Stimulated activated naive CD8-positive, alpha-beta T cell treated with anti-CD3 and anti-CD28 coated beads, Interleukin-15, Interleukin-2, amounts not matched to agents 100 U/mL and 50 U/mL, for 24 hours (primary cell): ENCODE measurements at places on chromosomes 5 and 9.

GRCh38 chr9:136482046-136482792, 621 bp downstream of the SEC16A start:
- DNase-seq: peak; percentile 30

- no peak for DNase-seq
These were observed 39.3 kb downstream of the RAI14 start for GRCh38 chr5:34695275-34696027.

- no peak for DNase-seq
These were observed 484.6 kb downstream of the PRELID2 start for GRCh38 chr5:145350513-145350912.

GRCh38 chr5:132138260-132138659, 64.7 kb downstream of the CSF2 start:
- DNase-seq: no peak

GRCh38 chr5:143534761-143535154, 131.3 kb upstream of the NR3C1 start:
- DNase-seq: no peak

- DNase-seq: no peak
These were observed 69.8 kb downstream of the MRPL36 start for GRCh38 chr5:1729641-1730486.

DNA sequence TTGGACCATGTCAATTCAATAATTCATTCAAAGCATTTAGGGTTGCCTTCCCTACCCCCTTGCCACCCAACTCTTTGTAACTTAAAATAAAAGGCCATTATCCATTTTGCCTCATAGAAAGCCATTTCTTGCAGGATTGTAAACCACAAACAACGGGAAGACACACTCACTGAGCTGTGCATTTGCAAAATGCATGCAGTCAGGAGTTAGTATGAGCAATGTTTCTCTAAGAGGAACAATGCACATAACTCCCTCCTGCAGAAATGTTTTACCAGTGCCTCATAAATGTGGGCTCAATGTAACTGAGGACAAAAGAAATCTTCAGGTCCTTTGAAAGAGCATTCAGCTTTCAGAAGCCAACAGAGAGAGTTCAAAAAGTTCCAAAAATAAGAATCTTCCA, 98.5 kb upstream of the ABCA1 start:
- DNase-seq: no peak

- no peak for DNase-seq
These were observed 282.2 kb downstream of the CWC27 start for GRCh38 chr5:65050826-65051498.

GRCh38 chr5:95563367-95563766, 8.5 kb downstream of the ARSK start:
- DNase-seq: no peak

DNA sequence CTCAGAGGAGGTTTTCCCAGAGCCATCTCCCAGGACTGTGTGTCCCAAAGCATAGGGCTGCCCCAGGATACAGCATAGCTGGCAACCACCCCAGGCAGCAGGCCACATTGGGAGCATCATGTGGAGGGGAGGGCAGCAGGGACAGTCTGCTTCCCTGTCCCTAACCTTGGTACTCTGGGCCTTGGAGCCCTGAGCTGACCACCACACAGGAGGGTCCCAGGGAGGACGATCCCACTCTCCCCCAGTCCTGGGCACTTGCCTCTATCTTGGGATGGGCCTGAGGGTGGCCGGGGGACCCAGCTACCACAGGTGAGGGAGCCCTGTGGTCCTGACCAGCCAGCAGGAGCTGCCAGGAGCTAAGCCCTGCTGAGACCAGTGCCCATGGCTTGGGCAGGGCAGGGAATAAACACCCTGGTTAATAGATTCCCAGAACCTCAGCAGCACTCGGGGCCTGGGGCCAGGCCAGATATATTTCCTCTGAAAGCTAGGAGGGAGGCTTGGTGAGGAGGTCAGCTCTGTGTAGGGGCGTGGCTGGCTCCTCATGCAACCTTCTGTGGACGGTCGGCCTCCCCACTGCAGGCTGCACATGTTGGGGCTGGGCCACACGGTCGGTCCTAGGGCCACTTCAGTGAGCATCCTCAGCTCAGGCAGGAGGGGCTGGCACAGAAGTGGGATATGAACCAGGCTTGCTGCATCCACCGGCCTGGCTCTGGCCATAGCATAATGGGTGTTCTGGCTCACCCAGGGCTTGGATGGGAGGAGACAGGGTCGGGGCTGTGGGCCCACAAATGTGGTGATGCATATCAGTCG, 4.2 kb downstream of the NINJ1 start:
- DNase-seq: no peak

DNA sequence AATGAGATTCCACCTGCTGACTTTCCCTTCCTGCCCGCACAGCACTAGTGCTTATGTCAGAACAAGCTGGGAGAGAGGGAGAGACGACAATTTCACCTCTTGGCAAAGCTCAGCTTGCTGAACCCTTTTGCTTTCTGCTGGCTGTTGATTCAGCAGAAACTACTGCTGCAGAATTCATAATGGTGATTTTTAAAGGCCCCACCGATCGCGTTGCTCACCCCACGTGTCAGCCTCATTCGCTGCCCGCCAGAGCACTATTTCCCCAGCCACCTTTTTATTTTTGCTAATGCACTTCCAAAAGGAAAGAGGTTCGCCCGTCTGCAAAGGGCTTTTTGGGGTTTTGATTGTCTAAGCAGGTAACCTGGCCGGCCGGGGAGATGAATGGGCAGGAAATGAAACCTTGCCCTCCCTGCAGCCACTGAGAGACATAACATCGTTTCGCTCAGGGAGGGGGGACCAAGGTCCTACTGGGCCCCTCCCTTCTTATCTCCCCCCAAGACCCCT, 1.3 kb downstream of the PPP2R2B start:
- DNase-seq: peak; percentile 4

GRCh38 chr5:167869125-167869524, 422.3 kb upstream of the WWC1 start:
- DNase-seq: no peak

GRCh38 chr5:14574891-14575508, 6.6 kb upstream of the OTULINL start:
- DNase-seq: no peak

GRCh38 chr5:57906671-57907070, 424.1 kb upstream of the ACTBL2 start:
- no peak for DNase-seq

- peak; percentile 81 for DNase-seq
These were observed 14.8 kb upstream of the CEMIP2 start for GRCh38 chr9:71783120-71783523.

DNA sequence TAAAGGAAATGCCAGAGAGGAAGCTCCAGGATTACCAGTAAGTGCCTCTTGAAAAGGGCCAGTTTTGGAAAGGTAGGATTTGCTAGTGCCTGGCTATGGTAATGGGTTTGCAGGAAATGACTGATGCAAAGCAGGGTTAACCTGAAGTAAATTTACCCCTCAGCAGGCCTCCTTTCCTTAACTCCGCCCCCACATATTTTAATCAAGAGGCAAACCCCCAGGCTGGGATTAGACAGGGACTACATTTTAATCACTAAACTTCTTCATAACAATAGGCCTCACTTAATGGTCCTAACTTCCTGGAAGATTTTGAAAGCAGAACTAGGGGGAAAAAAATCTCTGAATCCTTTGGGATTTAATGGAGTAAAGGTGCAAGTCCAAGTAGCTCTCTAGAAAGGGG, 10.2 kb upstream of the SLC1A3 start:
- no peak for DNase-seq

GRCh38 chr9:20363233-20363632, 259.1 kb downstream of the MLLT3 start:
- DNase-seq: no peak

- DNase-seq: no peak
These were observed 32.5 kb upstream of the MYORG start for GRCh38 chr9:34409154-34409553.

DNA sequence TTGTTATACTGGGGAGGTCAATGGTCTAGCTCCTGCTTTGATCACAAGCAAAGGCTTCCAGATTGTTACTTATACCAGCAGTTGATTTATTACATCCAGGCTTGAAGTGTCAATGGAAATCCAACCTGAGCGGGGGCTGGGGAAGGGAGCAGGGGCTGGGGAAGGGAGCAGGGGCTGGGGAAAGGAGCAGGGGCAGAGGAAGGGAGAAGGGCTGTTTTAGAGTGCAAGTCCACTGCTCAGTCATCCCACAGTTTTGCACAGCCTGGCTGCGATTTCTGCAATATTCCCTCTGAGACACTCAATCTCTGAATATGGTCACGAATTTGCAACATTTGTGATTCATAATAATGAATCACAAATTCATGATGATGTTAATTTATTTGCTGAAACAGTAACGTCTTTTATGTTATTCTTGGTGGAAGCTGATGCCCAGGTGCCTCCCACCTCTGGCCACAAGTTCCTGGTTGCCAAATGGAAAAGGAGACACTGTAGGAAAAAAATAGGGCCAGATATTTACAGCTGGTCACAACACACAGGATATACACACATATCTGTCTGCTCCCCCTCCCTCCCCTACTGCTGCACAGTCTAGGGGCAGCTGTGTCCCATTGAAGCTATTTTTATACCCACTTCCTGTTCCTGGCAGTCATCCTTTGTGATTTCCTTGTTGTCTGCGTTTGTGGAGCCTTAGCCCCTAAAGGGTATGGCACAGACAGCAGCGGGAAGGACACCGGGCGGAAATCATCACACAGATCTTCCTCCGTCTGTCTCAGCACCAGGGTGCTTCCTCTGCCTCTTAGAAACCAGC, 325.1 kb downstream of the GADD45G start:
- no peak for DNase-seq

DNA sequence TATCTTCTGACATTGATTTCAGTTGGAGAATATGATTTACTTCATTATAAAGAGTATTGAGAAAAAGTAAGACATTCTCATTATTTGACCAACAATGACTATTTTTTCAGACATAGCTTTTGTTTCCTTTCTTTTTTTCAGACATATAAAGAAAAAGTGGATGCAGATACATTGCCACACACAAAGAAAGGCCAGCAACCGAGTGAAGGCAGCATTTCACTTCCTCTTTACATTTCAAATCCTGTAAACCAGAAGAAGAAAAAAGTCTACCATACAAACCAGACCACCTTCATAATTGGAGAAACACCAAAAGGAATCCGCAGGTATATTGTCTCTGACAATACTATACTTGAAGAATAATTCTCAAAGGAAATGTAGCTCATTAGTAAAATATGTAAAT, 128.9 kb downstream of the ERCC6L2 start:
- DNase-seq: no peak

GRCh38 chr5:113330533-113331208, 104.1 kb downstream of the TSSK1B start:
- DNase-seq: no peak

GRCh38 chr9:127180457-127181314, 58.3 kb upstream of the ANGPTL2 start:
- no peak for DNase-seq
